ENCODE measurements at places on chromosomes 6 and 20. TPM values are rescaled to one million over a fixed set of nuclear protein-coding genes. Genes with fewer than 3 reads are reported as not detected.

Gene ADGRG6
- 25.6 TPM for total RNA-seq

Gene TREM1
- 0.54 TPM for total RNA-seq

Gene CDH4
- 19.3 TPM for total RNA-seq

Gene MRAP2
- 15.8 TPM for total RNA-seq

Gene MTFR2
- total RNA-seq = 0.82 TPM

Gene DLL1
- 10.6 TPM for total RNA-seq

Gene RANBP9
- total RNA-seq = 46.8 TPM

Gene FNDC1
- 1.7 TPM for total RNA-seq

- DNase-seq = no peak
Observed at GRCh38 chr6:138544501-138544900, 45.2 kb upstream of the NHSL1 start.

- DNase-seq = no peak
Observed at GRCh38 chr6:137970368-137970767, 103.3 kb downstream of the TNFAIP3 start.

DNA sequence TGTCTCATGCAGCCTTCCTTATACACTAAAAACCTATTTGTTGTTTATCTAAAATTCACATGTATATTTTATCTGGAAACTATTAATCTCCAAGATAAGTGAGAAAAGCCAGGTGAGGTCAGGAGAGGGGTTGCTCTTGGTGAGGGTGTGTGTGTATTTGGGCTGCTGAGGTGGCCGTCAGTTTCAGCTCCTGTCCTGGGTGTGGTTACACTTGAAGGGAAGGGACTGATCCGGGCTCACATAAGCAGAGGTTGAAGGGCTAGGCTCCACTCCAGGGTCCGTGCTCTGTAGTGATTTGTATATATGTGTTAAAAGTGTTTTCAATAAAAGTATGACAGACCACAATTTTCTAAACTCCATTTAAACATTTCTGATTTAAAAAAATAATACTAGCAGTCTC is 13.5 kb upstream of the SNAI1 start:
- no peak for DNase-seq

GRCh38 chr6:166736634-166737033 is 109.6 kb upstream of the RPS6KA2 start:
- DNase-seq = no peak

GRCh38 chr6:111069382-111070104 is 17.8 kb upstream of the SLC16A10 start:
- no peak for DNase-seq

- no peak for DNase-seq
Observed at GRCh38 chr20:11155156-11155756, 481.5 kb upstream of the JAG1 start.

GRCh38 chr6:118621799-118622470 is 29.5 kb downstream of the CEP85L start:
- no peak for DNase-seq

- no peak for DNase-seq
Observed at GRCh38 chr20:39105551-39105950, 143.4 kb downstream of the DHX35 start.

- no peak for DNase-seq
Observed at GRCh38 chr6:451336-451735, 59.8 kb downstream of the IRF4 start.

Measured in cerebellum (tissue), 4 donors.